ENCODE measurements at places on chromosomes 4 and X.

DNA sequence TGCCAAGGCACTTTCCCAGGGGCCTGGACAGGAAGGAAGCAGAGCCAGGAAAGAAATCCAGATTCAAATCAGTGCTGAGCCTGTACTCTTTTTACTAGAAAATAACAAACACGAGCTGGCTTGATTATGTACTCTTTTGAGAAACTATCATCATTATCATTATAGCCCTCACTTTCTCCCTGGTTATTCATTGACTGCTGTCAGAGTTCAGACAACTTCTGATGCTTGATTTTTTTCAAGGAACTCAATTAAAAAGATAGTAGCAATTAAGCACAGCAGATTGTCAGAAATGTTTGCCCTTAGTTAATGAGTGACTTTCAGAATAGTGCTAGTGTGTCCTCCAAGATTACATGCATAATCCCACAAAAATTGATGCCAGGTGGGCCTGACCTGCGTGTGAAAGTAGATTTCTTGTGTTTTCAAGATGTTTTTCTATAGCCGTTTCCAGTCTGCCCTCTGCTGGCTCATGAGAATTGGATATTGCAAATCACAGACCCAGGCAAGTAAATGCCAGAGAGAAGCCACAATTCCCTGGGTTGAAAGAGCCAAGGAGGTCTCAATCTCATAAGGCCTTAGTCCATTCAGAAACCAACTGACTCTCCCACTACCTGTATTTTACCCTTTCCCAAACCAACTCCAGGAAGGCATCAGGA lies 14.3 kb upstream of the PNPLA4 start:
- ATAC-seq = no peak

DNA sequence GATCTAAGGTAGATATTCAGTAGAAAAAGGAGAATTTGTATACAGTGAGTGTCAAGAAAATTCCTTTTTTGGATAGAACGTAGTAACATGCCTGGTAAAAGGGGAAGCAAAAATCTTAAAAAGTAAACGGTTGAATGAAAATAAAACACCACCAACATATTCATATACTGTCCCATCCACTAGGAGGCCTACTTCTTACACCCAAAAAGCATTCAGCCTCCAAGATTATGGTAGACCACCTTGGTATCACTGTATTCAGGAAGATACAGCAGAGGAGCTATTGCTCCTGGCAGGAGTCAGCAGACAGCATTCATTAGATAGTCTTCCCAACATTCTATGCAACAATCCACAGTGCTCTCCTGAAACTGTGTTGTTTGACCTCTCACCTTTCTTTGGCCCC lies 274.6 kb upstream of the MAGEB2 start:
- ATAC-seq = no peak

GRCh38 chr4:10448991-10449390 lies 8.2 kb downstream of the ZNF518B start:
- no peak for ATAC-seq

DNA sequence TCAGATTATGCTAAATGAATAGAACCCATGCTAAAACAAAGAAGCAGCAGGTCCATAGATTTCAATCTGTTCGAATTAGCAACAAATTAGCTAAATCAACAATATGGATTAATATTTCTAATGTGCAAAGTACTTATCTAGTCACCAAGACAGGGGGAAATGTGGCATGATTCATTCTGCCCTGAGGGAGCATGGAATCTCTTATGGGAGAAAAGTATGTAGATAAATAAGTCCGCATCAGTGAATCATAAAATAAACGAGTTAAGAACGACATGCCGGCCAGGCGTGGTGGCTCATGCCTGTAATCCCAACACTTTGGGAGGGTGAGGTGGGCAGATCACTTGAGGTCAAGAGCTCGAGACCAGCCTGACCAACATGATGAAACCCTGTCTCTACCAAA lies 102.1 kb downstream of the ANOS1 start:
- ATAC-seq = no peak

- ATAC-seq = no peak
Observed at GRCh38 chr4:6916069-6916586, 6.5 kb downstream of the TBC1D14 start.

DNA sequence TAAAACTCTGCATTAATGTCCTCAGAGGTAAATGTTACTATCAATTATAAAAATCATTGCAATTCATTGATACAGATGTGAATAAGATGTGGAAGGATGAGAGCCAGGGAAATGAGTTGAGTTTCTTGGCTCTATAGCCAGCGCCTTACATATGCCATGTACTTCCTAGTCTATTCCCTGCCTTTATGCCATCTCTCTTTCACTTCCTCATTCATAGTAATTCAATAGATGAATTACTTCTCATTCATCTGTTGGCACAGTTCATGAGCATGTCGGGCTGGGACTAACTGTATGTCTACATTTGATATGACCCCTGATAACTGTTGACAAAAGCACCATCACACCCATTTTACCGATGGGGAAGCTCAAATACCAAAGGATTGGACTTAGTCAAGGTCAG lies 55.7 kb downstream of the LNX1 start:
- no peak for ATAC-seq

GRCh38 chr4:7108660-7109059 lies 40.8 kb upstream of the GRPEL1 start:
- ATAC-seq = no peak

GRCh38 chrX:113790987-113791386 lies 792.9 kb upstream of the HTR2C start:
- no peak for ATAC-seq

DNA sequence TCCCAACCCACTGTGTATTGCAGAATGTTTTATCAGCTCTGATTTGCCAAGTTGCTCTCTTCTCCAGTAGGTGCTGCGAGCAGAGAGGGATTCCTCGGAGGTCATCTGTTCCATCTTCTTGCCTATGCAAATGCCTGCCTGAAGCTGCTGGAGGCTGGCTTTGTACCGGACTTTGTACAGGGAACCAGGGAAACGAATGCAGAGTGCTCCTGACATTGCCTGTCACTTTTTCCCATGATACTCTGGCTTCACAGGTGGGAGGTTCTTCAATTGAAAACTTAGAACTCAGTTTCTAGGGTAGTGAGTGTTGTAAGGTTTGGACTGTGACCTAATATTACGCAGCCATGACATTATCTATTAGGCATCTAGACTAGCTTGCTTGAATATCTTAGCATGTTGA lies 24.9 kb downstream of the AR start:
- ATAC-seq = no peak

- no peak for ATAC-seq
Observed at GRCh38 chrX:116238093-116238492, 67.5 kb downstream of the AGTR2 start.

- ATAC-seq = no peak
Observed at GRCh38 chr4:152126238-152126637, 365.4 kb upstream of the GATB start.

GRCh38 chr4:118989098-118990080 lies 100.7 kb downstream of the SYNPO2 start:
- ATAC-seq = no peak

DNA sequence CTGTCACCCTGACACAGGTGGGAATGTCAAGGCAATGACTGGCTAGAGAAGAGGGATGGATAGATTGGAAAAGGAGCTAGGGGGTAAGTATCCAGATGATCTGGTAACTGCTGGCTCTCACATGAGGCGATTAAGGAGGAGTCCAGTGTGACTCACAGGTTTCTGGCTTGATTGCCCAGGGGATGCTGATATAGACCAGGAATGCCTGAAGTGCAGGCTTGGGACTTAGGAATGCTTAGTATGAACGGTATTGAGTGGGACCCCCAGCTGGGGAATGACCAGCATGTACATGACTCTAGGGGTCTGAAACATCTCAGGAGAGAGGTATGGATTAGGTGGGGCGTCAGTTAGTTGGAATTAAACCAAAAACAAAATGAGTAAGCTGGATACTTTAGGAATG lies 65.8 kb upstream of the PRPS1 start:
- no peak for ATAC-seq

DNA sequence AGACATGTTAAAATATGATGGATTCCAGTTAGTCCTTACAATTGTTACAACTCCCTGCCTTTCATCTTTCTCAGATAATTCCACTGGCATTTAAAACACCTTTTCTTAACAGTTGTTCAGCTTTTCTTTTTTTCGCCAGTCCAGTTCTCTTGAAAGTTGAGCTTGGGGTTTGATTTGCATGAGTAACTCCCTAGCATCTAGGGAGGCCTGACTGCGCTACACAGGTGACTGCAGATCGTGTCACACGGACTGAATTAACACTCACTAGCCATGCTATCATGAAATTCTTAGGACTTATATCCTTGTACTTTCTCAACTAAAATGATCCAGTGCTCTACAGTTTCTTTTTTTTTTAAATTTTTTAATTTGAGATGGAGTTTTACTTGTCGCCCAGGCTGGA lies 69.8 kb downstream of the ARHGAP24 start:
- no peak for ATAC-seq

GRCh38 chr4:71095545-71095944 lies 102.1 kb downstream of the DCK start:
- ATAC-seq = peak; percentile 67

DNA sequence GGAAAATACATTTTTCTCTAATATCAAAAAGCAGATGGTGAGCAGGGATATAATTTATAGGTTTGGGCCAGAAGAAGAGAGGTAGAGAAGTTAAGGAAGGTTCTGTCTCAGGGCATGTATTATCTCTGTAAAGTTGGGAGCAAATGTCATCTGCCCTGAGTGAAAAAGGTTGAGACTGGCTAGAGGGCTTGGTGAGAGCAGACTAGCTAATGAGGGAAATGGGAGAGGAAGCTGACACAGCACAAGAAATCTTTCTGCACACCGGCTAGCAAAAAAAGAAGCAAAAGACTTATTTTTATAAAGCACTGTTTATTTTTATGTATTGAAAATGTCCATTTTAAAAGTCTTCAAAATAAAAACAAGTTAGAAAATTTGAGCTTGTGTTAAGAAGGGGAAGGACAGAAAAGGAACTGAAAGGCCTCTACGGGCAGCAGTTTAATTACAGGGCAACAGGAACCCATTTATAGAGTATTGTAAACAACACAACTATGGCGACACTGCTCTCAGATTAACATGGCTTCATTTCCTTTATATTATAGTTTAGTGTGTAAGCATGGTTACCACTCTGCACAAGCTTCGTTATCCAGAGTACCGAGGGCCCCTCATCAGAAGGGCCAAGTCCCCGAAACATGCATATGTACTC lies 17.4 kb downstream of the CD40LG start:
- no peak for ATAC-seq

DNA sequence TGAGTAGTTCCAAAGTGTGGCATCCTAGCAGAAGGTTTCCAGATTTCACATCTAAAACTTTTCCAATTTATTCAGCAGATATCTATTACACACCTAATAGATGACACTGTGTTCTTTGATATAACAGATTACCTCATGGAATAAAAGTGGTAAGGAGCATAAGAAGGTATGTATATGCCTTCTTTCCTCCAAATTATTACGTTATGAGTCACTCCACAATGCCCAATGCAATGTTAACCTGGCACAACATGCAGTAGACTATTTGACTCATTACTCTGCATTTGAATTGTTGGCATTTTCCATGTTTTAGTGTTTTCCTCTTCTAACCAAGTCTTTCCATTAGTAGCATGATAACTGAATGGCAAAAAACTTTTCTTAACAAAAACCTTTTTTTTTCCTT lies 383.6 kb downstream of the ADGRL3 start:
- ATAC-seq = no peak

- ATAC-seq = no peak
Observed at GRCh38 chrX:109360301-109360700, 121.6 kb downstream of the GUCY2F start.

DNA sequence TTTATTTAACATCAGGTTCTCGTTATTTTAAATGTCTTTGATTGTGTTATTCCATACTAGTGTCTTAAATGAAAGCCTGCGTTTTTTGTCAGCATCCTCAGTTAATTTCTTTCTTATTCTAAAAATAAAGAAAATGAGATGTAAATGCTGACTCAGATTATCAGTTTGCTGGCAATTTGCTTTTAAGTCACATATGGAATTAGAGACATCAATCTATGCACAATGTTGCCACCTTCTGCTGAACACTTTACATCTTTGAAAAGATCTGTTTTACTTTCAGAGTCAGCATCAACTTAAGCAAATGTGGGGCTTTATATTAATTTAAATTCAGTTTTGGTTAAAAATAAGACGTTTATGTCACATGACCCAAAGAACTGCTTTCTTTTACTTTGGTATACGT lies 99.2 kb downstream of the ADGRL3 start:
- no peak for ATAC-seq

DNA sequence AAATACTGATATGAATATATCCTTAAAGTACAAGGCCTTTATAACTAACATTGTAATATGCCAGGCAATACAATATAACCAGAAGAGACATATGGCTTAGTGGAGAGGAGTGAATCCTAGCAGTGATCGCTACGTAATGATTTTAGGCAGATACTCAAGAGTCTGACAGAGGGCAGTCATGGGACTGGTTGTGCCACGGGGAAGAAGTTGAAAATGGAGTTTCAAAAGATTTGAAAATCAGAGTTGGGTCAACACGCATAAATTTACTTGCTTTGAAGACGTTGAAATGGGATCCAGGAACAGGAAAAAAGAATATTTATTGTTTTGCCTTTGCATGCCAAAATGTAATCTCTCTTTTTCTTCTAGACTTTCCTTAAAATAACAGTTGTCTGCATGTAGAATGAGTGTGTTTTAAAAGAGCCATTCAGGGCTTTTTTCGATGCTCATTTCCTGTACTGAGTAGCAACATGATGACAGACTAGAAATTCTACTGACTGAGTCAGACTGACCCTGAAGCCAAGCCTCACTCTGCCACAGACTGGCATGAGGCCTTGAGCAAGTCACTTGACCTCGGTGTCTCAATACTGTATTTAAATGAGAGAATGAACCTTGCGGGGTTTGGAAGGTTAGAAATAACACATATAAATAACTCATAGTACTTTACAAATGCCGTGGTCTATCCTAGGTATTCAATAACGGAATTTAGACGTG lies 8.1 kb upstream of the SMS start:
- ATAC-seq = peak; percentile 45

DNA sequence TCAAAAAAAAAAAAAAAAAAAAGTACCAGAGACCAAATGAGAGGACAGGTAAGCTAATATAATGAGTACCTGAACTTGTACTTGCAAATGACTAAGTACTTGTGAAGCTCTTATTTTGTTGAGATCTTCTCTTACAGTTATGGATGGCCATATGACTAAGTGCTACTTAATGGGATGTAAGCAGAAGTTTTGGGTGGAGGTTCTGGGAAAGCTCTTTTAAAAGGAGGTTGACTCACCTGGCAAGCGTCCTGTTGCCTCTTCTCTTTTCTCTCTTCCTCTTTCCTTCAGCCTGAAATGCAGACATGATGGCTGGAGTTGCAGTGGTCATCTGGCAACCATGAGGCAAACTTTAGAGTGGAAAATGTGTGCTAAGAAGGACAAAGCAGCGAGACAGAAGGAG lies 36.9 kb upstream of the MED14 start:
- ATAC-seq = no peak
